ENCODE measurements at places on chromosomes 12 and 14.
A peak's percentile ranks its signal among the peaks of the same experiment; 100 is the strongest.

GRCh38 chr14:52052288-52052943 is 16.4 kb downstream of the NID2 start:
- DNase-seq = no peak

DNA sequence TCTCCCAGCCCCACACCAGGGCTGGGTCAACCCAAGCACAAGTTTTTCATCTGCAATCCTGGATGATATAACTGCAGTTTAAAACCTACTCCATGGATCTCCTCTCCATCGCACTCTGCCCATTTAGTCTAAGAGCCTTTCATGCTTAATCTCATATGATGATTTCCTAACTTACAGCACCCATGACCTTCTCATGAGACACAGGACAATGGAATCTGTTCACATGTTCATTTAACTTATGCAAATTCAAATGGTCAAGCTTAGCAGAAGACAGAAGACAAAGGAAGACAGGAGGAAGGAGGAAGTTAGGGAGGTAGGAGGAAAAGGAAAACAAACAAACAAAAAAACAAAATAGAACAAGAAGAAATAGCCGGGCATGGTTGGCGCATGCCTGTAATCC is 64.6 kb upstream of the PNMA1 start:
- no peak for DNase-seq

DNA sequence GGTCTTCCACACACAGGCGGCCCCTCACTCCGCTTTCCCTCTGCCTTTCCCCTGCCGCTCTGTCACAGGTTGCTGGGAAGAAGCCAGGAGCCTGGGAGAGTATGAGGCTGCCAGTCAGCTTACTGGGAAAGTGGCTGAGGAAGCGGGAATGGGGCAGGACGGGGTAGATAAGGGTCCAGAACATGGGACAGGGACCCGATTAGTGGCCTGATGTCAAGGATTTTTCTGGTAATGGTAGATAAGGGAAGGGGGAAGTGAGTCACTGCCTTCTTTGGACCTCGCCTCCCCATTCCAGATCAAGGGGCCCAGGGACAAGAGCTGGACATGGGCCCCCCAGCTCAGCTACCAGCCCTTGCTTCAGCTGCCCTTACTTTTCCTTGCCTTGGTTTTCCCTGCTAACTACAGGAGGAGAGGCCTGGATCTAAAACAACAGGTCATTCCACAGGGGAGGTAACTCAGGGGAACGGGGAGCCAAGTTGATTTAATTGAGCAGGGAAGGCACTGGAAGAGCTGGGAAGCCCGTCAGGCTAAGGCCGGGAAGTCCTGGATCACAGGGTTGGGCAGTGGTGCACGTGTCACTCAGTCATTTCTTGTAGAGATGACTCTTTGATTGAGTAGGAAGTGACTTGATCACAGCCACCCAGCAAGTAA is 3.5 kb upstream of the LPAR5 start:
- DNase-seq = no peak

GRCh38 chr12:72502546-72502945 is 230.4 kb downstream of the TRHDE start:
- no peak for DNase-seq

- DNase-seq = no peak
These were observed 53.9 kb downstream of the DPF3 start for GRCh38 chr14:72839753-72840607.

GRCh38 chr12:21656905-21657325 is 727 bp downstream of the LDHB start:
- peak; percentile 50 for DNase-seq

DNA sequence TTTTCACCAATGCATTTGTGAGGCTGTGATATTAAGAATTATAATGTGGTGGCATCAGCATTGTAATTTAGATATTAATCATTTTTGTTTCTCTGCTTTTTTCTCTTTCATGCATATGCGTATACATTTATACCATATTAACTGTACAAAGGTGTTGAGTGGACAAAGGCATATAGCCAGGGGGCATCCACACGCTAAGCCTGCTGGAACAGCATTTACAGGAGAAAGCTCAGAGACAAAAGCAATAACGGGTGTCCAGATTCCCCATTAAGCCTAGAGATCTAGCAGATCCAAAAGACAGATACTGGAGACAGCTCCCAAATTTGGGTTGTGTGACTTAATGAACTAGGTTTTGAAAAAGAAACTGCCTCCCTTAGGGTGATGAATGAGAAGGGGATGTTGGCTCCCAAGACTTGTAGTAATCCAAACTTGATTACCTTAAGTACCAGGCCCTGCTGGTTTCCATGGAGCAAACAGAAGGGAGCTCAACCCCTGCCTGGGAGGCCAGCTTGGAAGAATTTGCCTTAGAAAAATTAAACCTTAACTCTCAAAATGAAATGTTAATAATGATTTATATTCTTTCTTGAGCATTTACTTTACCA is 181.9 kb downstream of the SLC6A15 start:
- no peak for DNase-seq

DNA sequence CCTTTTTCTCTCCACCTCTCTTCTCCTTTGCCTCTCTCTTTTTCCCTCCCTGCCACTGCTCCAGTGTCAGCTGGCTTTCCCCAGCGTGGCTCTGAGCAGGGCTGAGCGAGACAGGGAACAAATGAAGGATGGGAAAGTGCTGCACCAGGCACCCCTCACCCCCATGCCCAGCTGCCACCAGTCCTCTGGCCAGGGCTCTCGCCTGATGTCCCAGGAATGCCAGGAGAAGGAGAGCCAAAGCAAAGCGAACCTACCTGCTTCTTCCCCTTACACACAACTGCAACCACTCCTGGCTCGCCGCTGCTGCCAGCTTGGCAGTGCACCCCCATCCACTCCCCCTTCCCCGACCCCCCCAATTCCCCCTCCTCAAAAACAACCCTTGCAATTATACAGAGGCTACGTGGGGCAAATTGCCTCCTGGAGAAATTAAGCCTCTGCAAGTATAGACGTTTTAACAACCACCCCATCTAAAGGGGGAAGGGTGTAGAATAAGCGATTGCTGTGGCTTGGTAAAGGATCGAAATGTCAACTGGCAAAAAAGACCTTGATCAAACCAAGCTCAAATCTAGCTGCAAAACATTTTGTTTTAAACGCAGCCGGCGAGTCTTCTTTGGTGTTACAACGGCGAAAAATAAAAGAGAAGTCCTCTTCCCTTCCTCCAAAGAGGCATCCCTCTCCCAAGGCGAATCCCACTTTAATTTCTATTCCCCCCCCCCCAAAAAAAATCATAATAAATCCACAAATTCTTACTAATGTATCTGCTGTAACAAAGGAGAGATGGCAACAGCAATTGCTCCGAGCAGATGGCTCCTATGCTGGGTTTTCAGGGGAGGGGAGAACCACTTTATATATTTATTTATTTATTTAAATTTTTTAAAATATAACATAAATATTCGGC is 2.9 kb downstream of the BCL11B start:
- no peak for DNase-seq

- DNase-seq = no peak
These were observed 93.4 kb downstream of the CAND1 start for GRCh38 chr12:67362526-67362925.

- no peak for DNase-seq
These were observed 160.6 kb upstream of the HMGA2 start for GRCh38 chr12:65663648-65664047.

DNA sequence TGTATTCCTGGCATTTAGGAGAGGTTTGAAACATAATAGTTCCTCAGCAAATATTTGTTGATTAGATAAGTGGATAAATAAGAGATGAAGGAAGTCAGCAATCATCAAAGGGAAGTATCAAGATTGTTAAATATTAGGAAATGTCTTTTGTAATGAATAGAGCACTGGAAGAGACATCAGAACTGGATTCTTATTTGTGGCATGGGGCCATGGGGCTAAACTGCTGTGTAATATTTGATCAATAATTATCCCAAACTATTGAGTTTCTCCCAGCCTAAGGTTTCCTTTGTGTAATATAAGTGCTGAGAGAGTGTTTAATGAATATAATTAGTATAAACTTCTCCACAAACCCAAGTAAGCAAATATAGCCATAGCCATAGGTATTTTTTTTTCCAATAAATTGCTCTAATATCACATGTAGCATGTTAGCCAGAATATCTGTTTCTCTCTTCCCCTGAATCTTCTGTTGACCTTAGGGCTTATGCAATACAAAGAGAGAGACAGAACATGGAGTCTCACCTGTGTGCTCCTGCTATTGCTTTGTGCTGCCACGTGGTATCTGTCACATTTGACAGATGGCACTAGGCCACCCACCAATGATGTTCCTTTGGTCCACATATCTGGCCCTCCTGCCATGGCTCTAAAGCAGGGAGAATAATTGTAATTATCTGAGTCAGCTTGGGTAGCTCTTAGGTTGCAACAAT is 658.7 kb downstream of the SOX5 start:
- DNase-seq = no peak

DNA sequence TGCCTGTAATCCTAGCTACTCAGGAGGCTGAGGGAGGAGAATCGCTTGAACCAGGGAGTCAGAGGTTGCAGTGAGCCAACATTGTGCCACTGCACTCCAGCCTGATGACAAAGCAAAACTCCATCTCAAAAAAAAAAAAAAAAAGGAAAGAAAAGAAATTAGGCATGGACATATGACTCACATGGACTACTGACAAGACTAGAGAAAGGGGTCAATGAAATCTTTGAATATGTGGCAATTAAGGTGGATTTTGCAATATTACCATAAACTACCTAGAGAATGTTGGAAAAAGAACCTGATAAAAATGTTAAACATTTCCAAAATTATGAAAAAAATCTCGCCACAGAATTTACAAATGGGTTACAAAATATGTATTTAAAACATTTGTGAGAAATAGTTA is 873.6 kb downstream of the C12orf50 start:
- DNase-seq = no peak

- peak; percentile 4 for DNase-seq
These were observed 115.4 kb downstream of the KLHL28 start for GRCh38 chr14:44846232-44846824.

- no peak for DNase-seq
These were observed 11.1 kb downstream of the PLEKHA5 start for GRCh38 chr12:19140381-19141236.

GRCh38 chr12:9113296-9113986 is 2.3 kb downstream of the A2M start:
- no peak for DNase-seq

- no peak for DNase-seq
These were observed 12.6 kb upstream of the MEG3 start for GRCh38 chr14:100813291-100813690.

DNA sequence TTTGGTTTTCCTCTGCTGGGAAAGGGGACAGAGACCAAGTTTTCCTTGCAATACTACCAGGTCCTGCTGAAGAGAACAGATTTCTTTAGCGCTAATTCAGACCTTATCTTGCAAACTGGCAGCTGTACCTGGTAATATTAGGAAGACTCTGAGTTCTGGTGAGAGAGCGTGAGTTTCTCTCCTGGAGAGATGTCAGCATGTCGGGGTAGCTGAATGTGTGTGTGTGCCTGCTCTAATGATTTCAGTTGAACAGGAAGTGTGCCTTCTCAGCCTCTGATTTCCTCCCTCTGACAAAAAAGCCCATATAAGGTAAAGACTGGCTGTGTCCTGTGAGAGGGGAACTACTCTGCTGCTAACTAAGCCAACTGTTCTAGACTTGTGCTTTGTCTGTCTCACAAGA is 10.3 kb upstream of the ERP27 start:
- peak; percentile 54 for DNase-seq

- DNase-seq = no peak
These were observed 27.1 kb upstream of the ATXN2 start for GRCh38 chr12:111626230-111626629.
